Activated gamma-delta T cell treated with Interleukin-2 at 50 U/mL for 16 hours (primary cell): ENCODE measurements at places on chromosomes 3 and 15.

DNA sequence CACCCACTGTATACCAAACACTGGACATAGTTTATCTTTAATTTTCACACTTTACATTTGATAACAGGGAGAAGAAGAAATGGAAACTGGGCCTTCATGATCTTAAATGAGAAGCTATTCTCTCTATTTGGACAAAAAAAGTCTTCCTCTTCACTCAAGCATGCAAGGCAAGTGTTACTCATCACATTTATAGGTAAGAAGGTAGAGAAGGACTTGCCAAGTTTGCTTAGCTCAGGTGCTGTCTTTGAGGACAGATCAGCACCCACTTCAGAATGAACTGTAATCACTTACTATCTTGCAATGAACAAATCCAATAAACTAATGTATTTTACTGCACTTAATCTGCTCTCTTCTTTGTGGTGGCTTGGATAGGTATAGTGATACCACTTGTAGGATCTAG, 1.1 kb upstream of the MYH15 start:
- no peak for DNase-seq

- DNase-seq: no peak
These were observed 13.2 kb upstream of the ATP2B2 start for GRCh38 chr3:10518506-10519150.

DNA sequence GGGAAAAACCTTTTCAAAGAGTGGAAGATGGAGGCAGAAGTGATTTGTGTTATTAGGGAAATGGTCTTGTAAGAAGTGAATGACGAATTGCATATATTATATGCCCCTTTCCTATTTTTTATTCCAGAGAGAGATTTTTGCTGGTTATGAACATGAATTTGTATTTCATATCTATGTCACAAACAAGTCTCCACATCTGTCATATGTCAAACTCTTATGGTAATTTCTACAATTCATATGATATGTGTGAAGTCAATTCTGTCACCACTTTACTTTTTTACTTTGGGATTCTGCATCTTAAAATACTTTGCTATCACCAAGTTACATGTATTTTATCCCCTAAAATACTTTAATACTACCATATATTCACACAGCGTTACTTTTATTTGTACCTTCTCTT, 594.2 kb upstream of the ARPP21 start:
- DNase-seq: no peak

DNA sequence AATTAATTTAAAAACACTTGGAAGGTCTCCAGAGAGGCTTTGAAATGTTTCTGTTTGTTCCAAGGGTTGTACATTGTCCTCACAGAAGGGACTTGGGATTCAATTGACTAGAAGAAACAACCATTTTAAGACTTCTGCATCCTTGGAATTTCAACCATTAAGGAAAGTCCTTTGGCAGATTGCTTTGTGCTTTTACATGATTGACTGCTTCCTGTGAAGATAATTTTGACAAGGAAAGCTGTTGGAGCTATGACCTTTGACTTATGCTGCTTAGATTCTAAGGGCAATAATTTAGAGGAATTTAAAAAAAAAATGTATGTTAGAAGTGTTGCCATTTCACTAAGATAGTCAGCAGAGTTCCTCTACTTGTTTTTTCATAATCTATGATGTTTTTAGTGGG, 483.9 kb upstream of the TBL1XR1 start:
- DNase-seq: no peak

GRCh38 chr3:9022305-9023225, 59.3 kb upstream of the RAD18 start:
- DNase-seq: no peak

- DNase-seq: peak; percentile 22
These were observed 207.1 kb downstream of the TBC1D2B start for GRCh38 chr15:77870195-77871065.

- DNase-seq: no peak
These were observed 141.8 kb downstream of the ALDH1A2 start for GRCh38 chr15:57923750-57924149.

GRCh38 chr3:132488151-132488550, 70.8 kb downstream of the DNAJC13 start:
- no peak for DNase-seq

DNA sequence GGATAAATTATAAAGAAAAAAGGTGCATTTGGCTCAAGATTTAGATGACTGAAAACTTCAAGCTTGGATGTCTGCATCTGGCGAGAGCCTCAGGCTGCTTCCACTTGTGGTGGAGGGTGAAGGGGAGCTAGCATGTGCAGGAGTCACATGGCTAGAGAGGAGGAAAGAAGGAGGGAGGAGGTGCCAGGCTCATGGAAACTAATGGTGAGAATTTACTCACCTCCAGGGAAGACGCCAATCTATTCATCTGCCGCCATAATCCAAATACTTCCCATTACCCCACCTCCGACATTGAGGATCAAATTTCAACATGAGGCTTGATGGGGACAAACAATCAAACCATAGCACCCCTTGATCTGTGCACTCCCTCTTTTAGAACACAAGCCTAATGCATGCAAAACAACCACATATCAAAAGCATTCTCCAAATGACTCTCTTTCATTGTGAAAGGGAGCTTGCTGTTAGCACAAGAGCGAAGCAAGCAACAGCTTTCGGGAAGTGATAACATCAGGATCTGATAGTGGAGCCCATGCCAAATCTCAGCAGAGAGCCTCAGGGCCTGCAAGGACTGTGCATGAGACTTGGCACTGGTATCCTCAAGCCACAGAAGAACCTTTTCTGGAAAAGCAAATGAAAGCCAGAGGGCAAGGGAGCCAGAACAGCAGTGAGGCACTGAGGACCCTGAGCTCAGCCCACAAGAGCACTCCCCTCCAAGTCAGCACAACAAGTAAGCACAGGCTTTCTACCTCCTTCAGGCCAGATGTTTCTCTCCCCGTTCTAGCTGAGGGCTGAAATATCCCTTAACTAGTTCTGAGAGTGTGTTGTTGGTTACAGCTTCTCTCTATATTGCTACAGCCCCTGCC, 50.2 kb upstream of the THBS1 start:
- DNase-seq: no peak

- DNase-seq: no peak
These were observed 77.2 kb downstream of the CD200R1L start for GRCh38 chr3:112769286-112769978.

DNA sequence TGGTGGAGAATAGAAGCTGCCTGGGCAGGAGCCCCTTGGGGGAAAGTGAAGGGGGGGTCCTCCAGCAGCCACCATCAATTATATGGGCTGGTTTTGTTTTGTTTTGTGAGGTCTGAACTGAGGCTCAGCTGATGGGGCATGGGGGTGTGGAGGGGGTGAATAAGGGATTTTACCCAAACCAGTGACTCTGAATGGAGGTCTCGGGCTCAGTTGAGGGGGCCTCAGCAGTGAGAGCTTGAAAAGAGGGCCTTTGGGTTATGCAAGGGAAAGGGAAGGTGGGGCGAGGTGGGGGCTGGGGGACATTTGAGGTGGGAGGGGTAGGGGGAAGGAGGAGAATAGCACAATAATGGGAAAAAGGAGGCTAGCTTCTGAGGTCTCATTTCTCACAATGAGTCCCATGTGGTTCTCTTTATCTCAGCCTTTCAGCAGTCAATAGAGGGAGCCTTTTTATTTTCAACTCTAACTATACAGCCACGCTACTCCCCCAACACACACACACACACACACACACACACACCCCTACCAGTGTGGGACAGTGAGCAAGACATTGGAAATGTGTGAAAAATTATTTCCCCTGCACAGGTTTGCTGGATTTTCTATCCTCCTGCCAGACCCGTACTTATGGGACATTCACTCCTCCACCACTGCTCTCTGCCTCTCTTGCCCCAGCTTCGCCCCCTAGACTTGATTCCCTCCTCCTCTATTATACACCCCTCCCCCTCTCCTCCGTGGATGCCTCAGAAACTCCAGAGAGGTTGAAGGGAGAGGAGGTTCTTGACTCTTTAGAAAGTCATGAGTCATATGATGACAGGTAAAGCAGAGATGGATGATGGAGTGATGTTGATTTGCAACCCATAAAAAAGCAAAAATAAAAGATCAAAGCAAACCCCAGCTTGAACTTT, 96.0 kb downstream of the GTPBP8 start:
- no peak for DNase-seq

DNA sequence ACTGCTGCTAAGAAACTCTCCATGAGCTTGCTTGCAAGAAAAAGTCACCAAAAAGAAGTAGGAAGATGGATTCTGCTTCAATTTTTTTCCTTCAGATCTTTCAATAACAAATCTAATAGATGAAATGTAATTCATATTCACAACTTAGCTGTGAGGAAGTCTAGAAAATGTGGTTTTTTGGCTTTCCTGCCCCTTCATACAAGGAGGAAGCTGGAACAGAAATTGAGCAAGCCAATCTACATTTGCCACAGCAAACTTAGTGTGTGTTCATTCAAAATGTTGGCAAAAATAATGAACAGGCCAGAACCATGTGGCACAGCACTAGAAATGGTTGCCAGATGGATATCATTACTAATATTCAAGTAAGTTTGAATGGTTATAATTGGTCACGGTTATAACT, 93.2 kb upstream of the NEDD4 start:
- no peak for DNase-seq

DNA sequence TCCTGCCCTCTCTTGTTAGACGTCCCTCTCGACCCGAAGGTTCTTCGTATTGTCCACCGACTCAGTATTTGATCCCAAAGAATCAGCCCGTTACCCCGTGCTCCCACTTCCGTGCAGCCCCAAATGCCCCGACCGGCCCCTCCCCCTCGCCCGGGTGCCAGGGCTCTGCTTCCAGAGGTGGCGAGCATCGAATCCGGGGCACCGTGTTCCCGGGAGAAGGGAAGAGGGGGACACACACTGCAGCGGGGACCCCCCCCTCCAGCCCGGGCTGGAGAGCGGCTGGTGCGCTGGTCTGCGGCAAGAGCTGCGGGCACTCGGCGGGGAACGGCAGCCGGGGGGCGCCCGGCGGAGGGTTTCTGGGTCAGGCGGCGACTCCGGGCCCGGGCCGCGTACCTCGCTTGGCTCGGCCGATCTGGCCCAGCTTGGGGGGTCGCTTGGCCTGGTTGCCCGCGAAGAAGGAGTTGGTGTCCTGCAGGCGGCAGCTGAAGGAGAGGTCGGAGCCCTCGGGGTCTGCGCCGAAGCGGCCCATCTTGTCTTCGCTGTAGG, 556 bp downstream of the CAMK2N2 start:
- no peak for DNase-seq

- DNase-seq: no peak
These were observed 552.9 kb upstream of the SUCLG2 start for GRCh38 chr3:68207327-68207726.

- no peak for DNase-seq
These were observed 165.8 kb downstream of the GOLIM4 start for GRCh38 chr3:167929968-167930367.

DNA sequence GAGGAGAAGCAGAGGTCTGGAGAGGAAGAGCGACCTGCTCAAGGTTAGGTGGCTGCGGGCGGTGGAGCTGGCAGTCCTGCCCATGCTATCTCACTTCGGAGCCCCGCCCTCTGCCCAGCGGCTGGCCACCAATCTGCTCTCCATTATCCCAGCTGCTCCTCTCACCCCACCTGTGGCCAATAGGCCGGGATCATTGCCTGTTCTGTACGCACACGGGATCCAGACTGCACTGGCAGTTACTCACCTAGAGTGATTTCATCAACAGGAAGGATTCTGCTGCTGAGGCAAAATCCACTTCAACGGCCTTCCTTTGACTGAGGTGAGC, 100.6 kb downstream of the TLE3 start:
- DNase-seq: no peak

DNA sequence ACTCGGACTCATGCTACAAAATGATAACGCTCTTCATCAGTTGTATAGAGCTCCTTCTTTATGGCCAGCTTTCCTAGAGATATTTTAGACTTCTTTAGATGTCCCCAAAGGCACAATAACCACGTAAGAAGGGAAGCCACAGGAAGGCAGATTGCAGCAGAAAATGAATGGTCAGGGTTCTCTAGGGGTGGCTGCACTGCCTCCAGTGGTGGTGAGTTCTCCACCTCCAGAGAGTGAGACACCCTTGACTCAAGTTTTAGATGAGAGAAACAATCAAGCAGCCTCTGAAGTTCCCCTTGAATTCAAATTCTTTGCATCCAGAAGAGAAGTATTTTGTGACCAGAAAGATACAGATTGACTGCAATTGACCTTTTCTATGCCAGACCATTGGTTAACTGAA, 191.5 kb downstream of the TP63 start:
- DNase-seq: no peak

- no peak for DNase-seq
These were observed 78.2 kb upstream of the BLM start for GRCh38 chr15:90638963-90639362.

DNA sequence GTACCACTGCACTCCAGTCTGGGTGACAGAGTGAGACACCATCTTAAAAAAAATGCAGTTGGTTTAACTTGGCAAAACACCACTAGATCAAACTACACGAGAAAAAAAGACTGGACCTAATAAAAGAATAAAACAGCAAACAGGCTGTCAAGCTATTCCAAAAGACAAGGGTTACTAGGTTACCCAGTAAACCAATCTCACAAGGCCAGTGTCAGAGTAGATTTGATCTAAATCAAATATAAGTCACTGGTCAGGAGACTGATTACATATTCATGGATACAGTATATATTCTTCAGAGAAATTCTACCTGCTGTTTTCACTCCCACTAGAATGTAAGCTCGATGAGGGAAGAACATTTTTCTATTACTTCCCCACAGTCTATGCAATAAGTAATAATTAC, 2.5 kb upstream of the GANC start:
- DNase-seq: no peak

GRCh38 chr3:14989943-14990779, 42.8 kb downstream of the NR2C2 start:
- no peak for DNase-seq

GRCh38 chr15:37059086-37059485, 41.3 kb downstream of the MEIS2 start:
- DNase-seq: no peak

DNA sequence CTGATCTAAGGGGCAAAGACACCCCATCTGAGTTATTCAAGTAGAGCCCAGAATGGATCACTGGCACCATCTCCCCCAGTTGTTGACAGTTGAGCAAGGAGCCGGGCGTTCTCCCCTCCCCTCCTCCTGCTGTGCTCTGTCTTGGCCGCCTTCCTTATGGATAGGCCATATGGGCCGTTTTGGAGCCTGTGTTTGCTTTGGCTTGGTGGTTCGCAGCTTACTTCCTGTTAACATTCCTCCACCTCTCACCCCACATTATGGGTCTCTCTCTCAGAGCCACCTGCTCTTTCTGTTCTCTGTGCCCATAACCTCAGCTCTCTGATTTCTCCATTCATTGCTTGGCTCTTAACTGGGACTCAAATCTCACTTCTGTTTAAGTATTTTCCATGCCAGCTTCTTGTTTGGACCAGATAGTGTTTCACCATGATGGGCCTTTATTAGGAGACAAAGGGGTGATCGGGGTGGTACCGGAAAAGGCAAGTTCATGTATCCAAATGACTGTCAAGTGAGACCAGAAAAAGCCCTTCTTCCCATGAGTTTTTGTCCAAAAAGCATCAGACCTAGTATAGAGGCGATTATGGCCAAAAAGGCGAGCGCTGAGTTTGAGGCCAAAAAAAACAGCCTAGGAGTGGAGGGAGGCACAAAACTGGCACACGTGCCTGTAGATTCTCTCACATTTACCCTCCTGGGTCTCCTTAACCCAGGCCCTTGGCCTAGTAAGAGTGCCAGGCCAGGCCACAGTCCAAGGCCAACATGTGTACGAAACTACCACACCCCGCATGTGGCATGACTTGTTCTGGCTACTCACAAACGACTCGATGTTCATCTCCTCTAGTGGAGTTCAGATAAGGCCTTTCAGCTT, 62.6 kb downstream of the DUT start:
- no peak for DNase-seq
